Stimulated activated CD4-positive, alpha-beta T cell treated with anti-CD3 and anti-CD28 coated beads, Interleukin-1b, Interleukin-23, amount 100 ng/mL, for 1 hour (primary cell): ENCODE measurements at places on chromosomes 11 and 22.

GRCh38 chr22:32644252-32645100 lies 157.0 kb upstream of the TIMP3 start:
- DNase-seq = no peak

GRCh38 chr11:122101625-122102291 lies 14.3 kb downstream of the BLID start:
- no peak for DNase-seq

GRCh38 chr11:102749101-102749722 lies 24.5 kb upstream of the MMP8 start:
- no peak for DNase-seq

- DNase-seq = no peak
Measured at GRCh38 chr11:57322256-57323166, 2.2 kb downstream of the TNKS1BP1 start.

DNA sequence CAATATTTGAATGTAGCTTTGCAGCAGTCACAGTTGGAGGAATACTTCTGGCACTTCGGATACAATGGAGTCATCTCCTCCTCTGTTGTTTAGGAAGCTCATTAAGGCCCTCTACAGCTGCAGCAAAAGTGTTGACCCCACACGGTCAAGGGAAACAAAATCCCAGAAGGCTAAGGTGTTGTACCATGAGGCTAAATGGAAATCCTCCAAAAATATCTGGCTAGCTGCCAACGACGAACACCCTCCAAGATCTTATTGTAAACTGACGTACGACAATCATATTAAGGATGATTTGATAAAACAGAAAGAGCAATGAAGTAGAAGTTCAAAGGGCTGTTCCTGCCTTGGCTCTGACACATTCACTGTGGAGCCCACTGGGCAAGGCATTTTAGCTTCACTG lies 4.0 kb downstream of the POGLUT3 start:
- no peak for DNase-seq

DNA sequence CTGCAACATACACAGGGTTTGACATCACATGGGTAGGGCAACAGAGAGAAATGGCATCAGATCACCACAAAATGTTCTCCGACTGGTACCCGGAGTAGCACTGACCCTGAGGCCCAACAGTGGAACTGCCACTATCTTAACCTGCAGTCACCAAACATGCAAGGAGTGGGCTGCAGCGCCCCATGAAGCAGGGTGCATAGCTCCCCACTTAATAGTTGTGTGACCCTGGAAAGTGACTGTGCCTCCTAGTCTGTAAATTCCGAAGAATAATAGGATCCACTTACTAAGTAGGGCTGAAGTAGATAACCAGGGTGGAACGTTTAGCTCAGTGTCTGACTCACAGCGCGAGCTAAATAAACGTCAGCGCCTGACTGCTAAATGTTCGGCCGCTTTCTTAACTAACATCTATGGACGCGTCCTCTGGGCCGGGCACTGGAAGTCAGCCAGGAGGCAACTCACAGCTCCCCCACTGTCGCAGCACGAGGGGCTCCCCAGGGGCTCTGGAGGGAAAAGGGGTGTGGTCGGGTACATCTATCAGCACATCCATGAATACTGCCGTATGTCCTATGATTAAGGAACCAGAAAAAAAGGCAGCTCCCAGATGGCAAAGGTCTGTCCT lies 777 bp downstream of the LTO1 start:
- no peak for DNase-seq

- DNase-seq = no peak
Measured at GRCh38 chr11:25659706-25660105, 672.2 kb upstream of the ANO3 start.

DNA sequence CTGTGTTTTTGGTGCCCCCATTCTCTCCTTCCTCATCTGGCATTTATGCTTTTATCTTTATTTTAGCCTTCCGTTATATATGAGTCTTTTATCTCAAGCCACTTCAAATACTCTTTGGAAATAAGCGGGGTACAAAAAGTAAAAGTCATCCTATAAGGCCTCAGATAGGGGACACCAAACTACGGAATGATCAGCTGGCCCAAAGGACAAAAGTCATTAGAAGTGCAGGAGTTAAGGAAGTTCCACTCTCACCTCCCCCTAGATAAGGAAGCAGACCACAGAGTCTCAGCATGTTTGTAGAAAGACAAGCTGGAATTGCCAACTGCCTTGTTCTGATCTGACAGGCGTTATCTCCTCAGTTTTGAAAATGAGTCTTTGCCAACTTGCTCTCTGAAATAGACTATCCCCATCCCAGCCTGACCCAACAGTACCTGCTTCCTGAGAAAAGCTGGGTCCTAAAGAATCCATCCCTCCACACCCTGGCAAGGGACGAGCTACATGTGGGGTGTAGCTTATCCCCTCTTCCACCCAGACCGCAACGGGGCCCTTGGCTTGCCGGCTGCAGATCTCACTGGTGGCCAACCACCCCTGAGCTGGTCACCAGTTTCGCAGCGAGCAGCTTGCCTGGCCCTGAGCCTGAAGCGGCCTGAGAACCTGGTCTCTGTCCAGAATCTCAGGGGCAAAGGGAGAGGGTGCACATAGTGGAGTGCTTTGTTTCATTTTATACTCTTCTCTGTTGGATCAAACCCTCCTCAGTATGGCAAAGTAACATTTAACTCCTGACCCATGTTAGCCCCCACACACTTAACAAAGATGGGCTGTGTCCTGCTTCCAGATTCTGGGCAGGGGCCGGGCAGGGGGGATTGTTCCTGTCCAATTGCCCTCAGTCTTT lies 13.8 kb downstream of the FADS2 start:
- DNase-seq = no peak

GRCh38 chr22:17807578-17808410 lies 33.5 kb upstream of the BID start:
- no peak for DNase-seq

GRCh38 chr11:93143800-93144199 lies 54.0 kb downstream of the SLC36A4 start:
- DNase-seq = no peak

DNA sequence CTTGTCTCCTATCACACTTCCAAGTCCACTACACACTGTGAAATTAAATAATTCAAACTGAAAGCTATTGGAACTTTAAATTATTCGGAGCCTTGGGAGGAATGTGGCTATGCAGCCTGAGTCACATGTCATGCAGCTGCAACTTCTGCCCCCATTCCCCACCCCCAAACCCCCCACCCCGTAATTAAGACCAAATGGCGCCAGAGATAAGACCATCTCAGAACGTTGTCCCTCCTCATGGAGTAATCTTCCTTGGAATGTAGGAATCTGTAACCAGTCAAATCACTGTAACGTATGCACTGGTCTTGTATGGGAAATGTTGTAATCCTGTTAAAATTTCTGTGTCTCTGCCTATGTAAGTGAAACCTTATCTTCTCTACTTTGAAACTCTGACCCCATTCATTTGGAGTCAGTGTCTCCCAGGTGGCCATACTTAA lies 37.0 kb downstream of the GAB2 start:
- DNase-seq = no peak

DNA sequence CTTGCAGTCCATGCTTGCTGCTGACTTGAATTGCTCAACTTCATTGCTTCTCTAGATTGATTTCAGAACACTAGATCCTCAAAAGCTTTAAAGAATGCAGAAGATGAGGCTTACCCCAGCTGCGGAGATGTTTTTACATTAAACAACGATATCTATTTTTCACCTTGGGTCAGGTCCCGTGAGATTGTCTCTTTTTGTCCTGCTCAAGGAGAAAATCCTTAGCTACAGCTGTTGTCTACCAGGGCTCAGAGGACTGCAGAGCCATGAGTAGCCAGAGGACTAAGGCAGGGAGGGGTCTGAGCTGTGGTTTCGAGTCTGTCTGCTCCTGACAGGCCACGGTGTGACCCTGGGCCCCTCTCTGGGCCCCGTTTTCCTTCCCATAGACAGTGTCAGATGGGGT lies 51.4 kb downstream of the PKNOX2 start:
- DNase-seq = no peak

GRCh38 chr22:31944700-31945442 lies 536 bp downstream of the YWHAH start:
- DNase-seq = no peak
